ENCODE measurements at places on chromosomes 12 and 14.

DNA sequence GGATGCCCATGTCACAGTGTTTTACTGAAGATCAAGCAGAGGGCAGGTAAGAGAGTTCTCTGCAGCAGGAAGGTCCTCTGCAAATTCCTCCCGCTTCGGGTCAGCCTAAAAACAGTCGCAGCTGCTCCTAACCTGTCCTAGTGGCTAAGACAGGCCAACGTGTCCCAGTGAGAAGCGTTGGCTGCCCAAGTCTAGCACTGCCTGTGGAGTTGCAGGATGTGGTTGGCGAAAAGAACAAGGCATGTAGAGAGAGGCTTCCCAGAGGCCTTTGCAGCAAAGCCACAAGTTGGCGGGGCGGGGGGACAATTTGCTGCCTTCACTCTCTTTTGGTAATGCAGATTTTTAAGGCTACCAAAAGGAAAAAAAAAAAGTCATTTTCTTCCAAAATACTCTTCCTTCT is 340.1 kb downstream of the BCL11B start:
- no peak for DNase-seq

DNA sequence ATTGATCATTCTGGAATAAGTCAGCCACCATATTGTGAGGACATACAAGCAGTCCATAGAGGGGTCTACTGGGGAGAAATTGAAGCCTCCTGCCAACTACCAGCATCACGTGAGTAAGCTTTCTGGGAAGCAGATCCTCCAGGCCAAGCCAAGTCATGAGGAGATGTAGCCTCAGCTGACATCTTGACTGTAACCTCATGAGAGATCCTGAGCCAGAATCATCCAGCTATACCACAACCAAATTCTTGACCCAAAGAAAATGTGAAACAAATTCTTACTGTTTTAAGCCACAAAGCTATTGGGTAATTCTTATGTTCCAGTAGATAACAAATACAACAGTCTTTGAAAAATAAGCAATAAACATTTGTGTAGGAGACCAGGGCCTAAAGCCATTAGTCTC is 479.4 kb upstream of the DCN start:
- DNase-seq = no peak

DNA sequence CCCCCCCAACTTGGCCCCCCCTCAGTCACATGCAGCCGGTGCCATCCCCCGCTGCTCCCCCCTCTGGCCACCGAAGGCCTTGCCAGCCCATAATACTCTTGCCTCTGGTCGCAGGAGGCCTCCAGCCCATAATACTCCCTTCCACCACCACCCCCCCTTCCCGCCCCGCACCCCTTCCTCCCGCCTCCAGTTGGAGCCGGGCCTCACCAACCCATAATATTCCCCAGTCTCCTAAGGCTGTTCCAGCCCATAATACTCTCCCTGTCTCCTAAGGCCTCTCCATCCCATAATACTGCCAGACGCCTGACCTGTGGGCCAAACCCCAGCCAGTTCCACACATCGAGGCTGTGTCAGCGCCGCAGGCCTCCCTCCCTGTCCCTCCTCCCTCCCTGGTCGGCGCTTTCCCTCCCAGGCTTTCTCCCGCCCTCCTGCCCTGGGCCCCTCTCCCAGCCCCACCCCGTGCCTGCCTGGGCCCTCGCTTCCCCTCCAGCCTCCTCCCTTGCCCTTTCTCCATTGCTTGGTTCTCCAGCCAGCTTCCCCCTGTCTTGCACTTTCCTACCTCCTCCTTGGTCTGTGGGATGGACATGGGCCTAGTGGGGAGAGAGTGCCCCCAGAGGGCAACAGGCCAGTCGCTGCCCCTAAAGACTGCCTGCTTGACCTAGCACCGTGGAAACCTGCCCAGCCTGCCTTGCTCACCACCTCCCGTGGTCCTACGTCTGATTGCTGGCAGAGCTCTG is 6.8 kb upstream of the CHD4 start:
- DNase-seq = peak; percentile 85

- DNase-seq = peak; percentile 74
These were observed 970 bp downstream of the CDH24 start for GRCh38 chr14:23056145-23056955.

GRCh38 chr12:14279845-14280244 is 85.6 kb upstream of the ATF7IP start:
- no peak for DNase-seq

GRCh38 chr12:117294189-117294603 is 67.2 kb downstream of the NOS1 start:
- no peak for DNase-seq

DNA sequence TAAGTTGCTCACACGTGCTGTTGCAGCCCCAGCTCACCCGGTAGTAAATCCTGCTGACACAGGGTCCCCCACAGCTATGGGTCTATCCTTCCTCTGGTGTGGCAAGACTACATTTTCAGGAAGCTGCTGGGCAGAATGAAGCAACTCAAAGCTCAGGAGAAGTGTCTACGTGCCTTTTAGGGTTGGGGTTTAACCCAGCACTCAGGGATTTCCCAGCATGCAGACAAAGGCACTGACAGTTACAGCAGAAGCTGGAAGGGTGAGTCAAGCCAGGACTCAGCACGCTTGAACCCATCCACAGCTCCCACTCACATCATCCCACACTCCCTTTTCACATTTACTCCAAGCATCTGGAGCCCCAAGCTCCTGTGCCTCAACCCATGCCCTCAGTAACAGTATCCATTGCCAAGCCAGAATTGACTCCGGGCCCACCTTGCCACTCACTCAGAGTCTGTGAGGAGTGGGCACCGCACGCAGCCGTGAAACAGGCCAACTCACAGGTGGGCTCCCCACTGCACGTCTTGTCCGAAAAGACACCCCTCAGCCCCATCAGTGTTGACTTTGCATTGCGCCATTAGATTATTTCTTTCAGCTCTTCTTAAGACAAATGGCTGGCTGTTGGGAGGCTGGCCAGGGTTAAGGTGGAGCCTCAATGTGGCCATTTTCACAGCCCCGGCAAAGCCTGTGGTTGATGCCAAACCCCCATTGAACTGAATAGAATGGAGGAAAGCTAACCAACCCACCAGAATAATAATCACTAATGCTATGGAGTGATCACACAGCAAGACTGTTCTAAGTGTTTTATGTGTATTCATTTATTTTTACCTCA is 59.6 kb downstream of the ZFP36L1 start:
- DNase-seq = no peak

DNA sequence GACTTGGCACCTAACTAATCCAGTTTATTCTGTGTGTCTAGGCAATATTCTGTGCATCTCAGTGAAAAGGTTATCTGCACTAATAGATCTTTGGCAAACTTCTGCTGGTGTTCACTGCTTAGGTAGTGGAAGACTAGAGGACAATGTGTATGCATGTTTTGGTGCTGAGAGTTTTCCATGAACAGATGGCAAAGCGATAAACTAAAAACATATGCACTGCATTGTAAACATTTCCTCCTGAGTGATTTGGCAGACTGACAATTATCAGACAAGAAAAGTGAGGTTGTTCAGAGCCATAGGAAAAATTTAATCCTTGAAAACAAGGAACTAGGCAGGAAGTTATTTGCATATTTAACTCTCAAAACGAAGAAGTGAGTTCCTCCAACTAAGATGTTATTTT is 400.4 kb downstream of the ATP23 start:
- no peak for DNase-seq

GRCh38 chr12:119630223-119630780 is 36.7 kb downstream of the TMEM233 start:
- DNase-seq = no peak

DNA sequence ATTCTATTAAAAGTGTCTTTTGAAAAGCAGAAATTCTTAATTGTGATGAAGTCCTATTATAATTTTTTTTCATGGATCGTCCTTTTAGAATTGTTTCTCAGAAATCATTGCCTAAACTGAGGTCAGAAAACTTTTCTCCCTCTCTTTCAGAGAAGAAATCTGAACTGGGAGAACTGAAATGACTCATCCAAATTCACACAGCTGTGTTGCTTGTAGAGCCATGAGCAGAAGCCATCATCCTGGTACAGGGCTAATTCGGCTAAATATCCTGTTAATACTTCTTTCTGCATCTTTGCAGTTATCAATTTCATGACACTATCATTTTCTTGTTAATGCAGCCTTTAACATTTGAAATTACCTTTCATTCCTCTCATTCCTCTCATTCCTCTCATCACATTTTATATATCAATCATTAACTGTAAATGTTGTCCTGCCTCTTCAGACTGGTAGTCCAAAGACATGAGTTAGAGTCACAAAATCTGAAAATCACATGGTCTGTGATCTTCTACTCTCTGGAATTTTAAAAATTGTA is 15.5 kb downstream of the SLC15A5 start:
- DNase-seq = no peak

- no peak for DNase-seq
These were observed 197.0 kb downstream of the PHLDA1 start for GRCh38 chr12:75834591-75834990.

DNA sequence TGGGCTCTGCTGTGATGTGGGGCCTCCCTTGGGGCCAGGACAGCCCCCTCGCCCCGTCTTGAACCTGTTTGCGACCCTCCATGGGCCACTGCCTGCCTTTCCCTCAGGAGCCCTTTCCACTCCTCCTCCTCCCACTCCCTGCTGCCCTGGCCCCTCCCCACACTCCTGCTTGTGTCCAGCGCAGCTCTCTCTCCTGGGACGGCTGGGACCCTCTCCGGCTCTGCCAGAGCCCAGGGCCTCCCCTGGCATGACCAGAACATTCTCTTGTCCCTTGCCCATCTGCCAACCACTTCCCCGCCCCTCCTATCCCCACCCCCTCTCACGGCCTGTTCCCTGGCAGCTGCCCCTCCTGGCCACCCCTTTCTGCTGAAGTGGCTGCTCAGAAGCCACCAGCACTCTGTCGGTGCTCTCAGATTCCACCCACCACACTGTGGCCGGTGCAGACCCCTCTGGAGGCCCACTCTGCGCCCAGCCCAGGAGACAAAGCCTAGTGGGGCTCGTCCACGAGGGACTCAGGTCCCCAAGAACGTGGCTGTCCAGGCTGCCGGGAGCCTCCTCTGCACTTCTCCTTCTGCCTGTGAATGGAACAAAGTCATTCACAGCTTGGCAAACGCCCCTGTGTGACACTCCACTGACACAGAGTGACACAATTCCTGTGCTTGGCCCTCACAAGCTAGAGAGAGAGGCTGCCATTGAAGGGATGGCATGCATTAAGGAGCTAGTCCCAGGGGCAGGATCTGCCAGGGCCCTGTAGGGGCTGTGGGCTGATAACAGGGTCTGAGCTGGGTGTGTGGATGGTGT is 1.4 kb downstream of the ASPG start:
- DNase-seq = no peak

DNA sequence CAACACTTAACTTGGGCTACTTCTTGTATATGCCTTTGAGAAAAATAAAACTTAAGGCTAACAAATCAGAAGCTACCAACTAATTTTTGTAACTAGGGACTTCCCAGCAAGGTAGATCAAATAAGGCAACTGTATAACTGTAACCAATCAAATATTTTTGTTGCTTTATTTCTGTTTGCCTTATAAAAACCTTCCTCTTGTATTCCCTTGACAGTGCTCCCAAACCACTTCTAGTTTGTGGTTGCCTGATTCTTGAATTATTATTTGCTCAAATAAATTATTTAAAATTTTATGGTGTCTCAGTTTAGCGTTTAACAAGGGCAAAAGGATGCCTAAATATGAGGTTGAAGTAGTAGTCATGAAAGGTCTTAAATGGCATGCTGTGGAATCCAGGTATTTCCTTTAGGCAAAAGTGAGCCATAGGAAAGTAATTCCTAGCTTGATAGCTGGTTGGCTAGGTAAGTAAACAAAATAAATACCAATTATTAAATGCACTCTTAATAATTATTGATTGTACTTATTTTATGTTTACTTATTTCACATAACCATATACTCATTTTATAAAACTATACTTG is 632.6 kb downstream of the RPL10L start:
- DNase-seq = no peak

DNA sequence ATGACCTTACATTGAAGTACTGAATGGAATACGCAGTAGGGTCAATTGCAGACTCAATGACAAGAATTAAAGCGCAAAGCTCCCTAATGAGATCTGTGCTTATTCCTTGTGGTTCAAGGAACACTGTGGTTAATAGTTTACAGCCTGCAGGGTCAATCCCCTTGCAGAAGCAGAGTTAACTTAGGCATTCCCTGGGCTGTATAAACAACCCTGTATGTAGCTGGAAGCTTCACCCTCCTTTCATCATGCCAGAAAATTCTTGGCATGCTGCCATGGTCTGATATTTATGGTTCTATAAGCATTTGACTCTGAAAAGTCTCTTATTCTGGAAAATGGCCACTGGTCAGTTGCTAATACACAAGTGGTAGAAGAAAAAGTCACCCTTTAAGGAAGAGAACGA is 227.7 kb downstream of the NOVA1 start:
- no peak for DNase-seq

DNA sequence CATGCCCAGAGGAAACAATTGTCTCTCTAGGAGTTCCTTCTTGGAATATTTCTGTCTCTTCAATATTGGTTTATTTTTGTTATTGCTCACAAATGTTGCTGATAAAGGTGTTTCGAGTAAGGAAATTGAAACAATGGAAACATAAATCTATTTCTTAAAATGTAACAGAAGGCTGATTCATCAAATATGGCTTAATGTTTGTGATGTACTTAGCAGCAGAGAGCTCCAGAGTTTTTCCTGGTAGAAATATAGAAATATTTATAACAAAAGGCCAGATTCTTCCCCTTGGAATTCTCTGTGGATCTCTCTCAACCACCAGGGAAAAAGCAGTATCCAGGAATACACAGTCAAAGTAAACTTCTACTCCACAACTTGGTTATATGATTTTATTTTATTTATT is 149.2 kb upstream of the LRIG3 start:
- DNase-seq = no peak

- DNase-seq = no peak
These were observed 25.5 kb downstream of the RASAL1 start for GRCh38 chr12:113109872-113110599.

DNA sequence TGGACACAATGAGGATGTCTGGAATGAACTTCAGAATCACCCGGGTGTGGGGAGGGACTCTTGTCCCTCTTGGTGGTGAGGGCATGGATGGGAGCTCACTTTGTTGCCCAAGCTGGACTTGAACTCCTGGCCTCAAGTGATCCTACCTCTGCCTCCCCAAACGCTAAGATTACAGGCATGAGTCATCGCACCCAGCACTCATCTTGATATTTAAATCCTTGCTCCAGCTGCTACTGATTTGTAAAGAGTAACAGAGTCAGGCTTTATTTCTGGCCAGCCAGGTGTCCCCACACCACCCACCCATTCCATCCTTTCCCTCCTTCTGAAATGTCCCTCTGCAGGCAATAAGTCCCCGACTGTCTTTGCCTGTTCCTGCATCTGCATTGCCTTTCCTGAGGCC is 4.9 kb downstream of the DDX54 start:
- DNase-seq = no peak

All from neural crest cell (in vitro differentiated cells).